ENCODE measurements at places on chromosomes 6 and 20. TPM values are rescaled to one million over a fixed set of nuclear protein-coding genes. Genes with fewer than 3 reads are reported as not detected.

DNA sequence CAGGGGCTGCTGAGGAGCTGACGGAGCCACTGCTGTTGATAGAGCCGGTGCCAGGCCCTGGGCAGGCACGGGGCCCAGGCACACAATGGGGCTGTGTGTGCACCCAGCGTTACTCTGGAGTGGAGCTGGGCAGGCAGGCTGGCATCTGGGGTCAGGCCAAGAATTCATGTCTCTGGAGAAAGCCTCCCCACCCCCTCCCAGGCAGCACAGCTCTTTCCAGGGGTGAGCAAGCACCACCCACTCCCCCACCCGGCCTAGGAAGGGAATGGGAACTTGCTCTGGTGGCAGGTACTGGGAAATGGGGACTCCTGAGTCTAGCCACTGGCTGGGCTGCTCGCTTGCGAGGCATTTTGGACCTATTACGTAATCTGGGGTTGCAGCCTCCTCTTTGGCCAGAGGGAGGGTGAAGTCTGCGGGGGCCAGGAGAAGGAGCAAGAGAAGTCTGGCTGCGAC lies 22.7 kb downstream of the TFEB start:
- DNase-seq: peak; percentile 85

The HMGA1 gene
- total RNA-seq: 45.7 TPM

The C20orf173 gene
- not detected for total RNA-seq

The C20orf144 gene
- not detected for total RNA-seq

The GABRR2 gene
- 0.54 TPM for total RNA-seq
